ENCODE measurements at places on chromosomes 1 and 21. TPM values are rescaled to one million over a fixed set of nuclear protein-coding genes. Genes with fewer than 3 reads are reported as not detected.
A peak's percentile ranks its signal among the peaks of the same experiment; 100 is the strongest.

The FCRL4 gene
- total RNA-seq, result not detected

The ZBTB8A gene
- 3.7 TPM for total RNA-seq

The DCST1 gene
- not detected for total RNA-seq

The ZNF648 gene
- not detected for total RNA-seq

The AADACL3 gene
- total RNA-seq, result not detected

The GPR37L1 gene
- total RNA-seq, result not detected

The KIAA1614 gene
- 6.5 TPM for total RNA-seq

The CYP4A22 gene
- not detected for total RNA-seq

The LEMD1 gene
- total RNA-seq, result not detected

The CEP350 gene
- 58.0 TPM for total RNA-seq

The FGR gene
- total RNA-seq, result 0.05 TPM

DNA sequence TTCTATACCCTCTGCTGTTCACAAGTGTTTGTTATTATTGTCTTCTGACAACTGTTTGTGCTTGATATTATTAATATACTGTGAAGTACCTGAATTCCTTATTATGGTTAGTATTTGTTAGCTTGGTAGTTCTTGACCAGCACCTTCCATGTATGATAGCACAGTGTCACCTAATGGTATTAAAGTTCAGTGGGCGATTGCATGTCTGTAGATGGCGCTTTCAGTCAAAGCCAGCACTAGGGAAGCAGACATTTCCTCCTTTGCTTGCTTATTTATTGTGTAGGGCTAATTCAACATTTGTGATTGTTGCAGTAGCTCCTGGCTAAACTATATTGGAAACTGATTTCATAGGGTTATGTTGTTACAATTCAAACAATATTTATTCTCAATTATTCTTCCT, 218.0 kb downstream of the ZP4 start:
- DNase-seq, result peak; percentile 1

GRCh38 chr21:41833497-41834115, 45.5 kb downstream of the PRDM15 start:
- no peak for DNase-seq

- DNase-seq, result no peak
These were observed 148.3 kb downstream of the PCBP3 start for GRCh38 chr21:45791562-45792418.

DNA sequence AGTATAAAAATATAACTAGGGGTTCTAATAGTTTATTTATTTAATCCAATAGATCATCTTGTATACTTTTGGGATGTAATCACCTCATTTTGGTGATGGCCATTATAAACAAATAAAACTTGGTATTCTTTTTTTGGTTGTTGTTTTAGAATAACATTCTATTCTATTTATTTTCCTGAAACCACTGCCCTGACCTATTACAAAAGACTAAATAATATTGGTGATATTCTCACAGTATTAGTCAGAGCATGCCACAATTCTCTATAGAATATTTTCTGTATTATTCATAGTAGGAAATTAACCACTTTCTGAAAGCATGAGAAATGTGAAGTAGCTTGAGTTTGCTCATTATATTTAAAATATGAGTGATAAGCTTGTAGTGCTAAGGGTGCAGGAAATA, 54.1 kb upstream of the LRRC7 start:
- no peak for DNase-seq

GRCh38 chr1:118954301-118954905, 33.7 kb downstream of the TBX15 start:
- DNase-seq, result no peak

DNA sequence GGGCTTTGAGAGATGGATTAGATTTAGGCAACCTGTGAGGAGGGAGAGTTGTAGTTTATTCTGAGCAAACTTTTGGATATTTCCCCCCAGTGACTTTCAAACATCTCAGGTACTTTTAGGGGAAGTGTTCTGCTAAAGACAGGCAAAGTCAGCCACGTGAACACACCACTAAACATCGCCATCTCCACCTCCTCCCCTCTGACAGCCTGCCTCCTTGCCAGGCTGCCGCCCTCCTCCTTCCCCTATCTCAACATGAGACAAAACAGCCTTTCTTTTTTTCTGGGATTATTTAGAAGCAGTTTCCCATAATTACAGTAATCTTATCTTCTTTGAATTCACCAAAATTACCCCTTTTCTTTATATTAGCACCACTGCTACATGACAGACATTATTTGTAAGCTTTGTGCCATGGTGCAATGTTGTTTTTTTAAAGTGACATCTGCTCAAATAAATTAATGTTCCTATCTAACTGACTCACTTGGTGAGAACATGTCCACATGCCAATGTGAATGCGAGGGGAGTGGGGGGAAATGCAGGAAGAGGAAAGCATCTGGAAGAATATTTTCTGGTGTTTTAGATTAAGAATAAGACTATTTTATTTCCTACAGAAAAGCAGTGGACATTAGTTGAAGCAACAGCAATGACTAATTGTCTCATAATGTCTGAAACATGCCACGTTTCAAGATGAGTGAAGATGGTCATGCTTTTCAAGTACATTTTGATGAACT, 147.8 kb upstream of the ATP1B1 start:
- no peak for DNase-seq

- DNase-seq, result peak; percentile 97
These were observed 9.1 kb downstream of the OLIG1 start for GRCh38 chr21:33078907-33079582.

DNA sequence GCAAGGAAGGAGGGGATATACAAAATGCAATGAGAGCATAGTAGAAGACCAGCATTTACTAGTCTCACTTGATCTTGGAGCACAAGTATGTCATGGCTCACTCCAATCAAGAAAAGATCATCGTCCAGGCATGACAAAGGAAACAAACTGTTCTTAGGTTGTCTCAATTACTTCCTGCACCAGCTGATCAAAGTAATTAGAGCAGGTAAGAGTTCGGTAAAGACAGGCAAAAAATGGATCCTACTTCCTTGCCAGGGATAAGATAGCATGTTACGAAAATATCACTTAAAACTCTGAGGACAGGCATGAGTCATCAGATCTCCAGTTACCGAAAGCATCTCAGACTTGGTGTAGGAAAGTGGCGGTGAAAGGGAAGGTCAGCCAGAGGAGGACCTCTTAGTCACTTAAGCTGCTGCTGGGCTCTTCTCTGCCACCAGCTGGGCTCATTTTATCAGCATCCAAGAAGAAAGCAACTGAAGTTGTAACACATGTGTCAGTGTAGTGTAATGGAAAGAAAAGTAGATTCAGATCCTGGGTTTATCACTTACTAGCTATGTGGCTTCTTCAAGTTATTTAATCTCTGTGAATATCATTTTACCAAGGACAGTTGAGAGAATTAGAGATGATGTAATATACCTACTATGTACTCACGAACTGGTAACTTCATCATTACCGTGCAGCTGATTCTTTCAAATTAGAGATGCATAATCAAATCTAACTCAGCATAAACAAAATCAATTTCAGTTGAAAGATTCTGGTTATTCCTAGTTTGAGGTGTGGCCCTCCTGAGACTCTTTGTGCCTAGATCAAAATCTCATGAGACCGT, 46.8 kb downstream of the XCL1 start:
- DNase-seq, result peak; percentile 86
